ENCODE measurements at places on chromosomes 1 and 21.

DNA sequence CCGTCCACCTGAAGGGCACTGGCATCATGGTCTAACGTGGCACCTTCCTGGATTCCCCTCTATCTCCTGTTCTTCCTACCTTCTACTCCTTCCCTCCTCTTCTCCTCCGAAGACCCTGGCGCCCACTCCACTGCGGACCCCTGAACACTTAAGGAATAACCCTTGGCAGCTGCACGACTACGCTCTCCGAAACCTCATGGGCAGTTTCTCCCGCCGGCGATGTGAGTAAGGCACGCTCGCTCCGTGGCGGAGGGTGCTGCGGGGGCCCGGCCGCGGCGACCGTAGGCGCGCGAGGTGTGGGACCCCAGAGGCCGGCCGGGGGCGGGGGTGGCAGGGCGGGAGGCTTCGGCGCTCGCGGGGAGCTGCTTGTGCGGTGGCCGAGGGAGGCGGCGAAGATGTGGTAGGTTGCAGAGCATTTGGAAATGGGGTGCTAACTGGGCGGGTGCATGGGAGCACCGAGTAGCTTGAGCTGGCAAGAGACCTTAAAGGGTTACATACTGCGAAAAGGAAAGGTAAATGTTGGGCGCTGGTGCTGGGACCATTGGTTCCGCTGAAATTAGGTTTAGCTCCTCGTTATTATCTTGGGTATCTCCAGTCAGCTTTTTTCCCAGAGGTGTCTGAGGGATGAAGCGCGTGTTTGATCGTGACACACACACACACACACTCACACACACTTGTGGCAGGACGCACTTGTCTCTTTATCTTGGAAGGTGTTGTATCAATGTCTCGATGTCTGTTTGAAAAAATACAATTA lies 876 bp downstream of the LRRC7 start:
- DNase-seq, result no peak

DNA sequence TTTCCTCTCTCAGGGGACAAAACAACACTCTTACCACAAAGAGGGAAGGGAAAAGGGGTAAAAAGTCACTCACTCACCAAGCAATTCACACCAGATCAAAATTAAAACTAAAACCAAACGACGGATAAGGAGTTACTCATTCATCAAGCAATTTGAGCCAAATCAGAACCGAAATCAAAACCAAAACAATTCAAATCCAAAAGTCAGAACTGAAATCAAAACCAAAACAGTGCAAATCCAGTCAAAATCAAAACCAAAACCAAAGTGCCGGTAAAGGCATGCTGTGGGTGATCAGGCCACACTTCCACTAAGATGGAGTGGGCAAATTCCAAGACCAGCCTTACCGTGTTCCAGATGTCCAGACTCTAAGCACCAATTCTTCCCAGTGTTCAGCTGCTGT lies 717.9 kb downstream of the AMY1C start:
- peak; percentile 4 for DNase-seq

- no peak for DNase-seq
Measured at GRCh38 chr21:16372586-16372985, 642.8 kb downstream of the USP25 start.

- DNase-seq, result no peak
Measured at GRCh38 chr1:177354247-177354646, 183.5 kb downstream of the BRINP2 start.

DNA sequence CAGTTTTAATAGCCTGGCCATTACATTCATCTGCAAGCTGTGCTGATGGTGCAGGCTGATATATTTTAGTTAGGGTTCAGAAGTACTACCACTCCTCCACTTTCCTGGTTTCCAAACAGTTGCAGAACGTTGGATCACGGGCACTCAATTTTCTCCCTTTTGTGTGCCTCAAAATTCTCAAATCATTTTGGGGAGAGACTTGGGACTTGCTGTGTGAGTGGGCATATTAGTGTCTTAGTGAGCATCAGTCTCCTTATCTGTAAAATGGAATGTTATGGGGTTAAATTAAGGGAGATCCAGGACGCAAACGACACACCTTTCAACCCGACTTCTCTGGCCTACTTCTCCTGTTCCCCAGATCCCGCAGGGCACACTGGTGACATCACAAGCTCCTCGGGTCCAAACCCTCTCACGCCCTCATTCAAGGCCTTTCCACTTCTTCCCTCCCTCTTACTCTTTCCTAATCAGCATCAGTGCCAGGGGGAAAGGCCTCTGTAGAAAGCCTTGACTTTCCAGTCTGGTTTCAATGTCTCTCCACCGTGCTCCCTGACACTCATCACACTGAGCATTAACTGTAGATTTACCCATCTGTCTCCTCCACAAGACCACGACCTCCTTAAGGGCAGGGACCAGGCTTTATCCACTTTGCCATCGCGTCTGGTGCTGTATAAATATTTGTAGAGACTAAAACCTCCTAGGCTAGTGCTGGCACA lies 1.2 kb downstream of the PIGP start:
- DNase-seq, result peak; percentile 6

DNA sequence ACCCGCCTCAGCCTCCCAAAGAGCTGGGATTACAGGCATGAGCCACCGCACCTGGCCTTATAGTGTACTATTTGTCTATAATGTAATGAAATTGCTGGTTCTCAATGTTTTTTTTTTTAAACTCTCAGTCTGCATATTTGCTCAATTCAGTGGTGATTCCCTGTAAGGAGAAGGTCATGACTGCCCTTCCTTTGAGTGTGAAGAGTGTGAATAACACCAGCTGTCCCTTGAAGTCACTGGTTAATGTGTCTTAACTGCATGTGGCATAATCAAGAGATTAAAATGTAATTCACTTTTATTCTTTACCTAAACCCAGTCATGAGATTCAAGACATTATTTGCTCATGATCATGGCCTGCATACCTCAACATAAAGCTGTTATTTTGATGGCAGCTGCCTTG lies 30.5 kb downstream of the MTF2 start:
- DNase-seq, result no peak

DNA sequence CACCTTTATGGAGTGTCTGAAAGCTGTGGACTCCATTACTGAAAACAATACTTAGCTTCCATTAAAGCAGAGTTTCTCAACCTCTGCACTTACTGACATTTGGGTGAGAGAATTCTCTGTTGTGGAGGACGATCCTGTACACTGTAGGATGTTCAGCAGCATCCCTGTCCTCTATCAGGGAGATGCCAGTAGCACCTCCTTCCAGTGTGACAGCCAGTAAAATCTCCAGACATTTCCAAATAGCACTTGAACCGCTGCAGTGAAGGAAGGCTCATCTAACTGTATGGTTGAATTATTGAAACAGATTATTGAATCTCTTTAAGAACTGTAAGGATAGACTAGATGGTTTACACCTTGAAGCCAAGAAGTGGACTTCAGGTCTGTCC lies 3.1 kb downstream of the PRDM2 start:
- no peak for DNase-seq

DNA sequence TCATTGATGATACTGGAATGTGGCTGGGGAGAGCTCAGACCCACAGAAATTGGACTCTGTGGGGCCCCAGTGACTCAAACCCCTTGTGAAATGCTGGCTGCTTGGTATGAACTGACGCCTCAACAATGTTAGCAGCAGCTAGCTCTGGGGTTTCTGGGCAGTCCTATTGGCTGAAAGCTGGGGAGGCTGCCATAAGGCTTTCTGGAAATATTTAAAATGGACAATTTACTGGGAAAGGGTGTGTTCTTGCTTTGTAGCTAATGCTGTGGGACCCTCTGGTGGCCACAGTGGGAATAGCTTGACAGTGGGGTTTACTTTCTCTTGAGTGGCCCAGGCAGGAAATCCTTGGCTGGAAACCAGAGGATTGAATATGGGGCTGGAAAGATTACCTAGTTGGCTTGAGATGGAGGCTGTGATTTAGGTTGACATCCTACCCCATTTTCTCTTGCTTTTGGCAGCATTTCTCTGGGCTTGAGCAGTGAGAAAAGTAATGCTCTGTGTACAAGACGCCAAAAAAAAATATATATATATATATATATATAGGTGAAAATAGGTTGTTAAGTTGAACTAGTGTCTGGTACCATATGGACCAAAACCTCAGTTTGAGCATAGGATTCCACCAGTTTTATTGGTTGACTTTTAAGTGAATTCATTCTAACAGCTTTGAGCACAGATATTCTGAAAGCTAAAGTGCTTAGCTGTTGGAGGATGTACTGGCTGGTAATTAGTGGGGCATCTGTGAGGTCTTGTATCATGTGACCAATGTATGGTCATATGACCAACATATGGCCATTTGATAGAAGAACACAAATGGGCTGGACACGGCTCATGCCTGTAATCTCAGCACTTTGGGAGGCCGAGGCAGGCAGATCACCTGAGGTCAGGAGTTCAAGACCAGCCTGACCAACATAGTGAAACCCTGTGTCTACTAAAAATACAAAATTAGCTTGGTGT lies 8.2 kb upstream of the S100A10 start:
- DNase-seq, result peak; percentile 91

GRCh38 chr1:168084396-168085231 lies 52.1 kb downstream of the GPR161 start:
- DNase-seq, result peak; percentile 55

DNA sequence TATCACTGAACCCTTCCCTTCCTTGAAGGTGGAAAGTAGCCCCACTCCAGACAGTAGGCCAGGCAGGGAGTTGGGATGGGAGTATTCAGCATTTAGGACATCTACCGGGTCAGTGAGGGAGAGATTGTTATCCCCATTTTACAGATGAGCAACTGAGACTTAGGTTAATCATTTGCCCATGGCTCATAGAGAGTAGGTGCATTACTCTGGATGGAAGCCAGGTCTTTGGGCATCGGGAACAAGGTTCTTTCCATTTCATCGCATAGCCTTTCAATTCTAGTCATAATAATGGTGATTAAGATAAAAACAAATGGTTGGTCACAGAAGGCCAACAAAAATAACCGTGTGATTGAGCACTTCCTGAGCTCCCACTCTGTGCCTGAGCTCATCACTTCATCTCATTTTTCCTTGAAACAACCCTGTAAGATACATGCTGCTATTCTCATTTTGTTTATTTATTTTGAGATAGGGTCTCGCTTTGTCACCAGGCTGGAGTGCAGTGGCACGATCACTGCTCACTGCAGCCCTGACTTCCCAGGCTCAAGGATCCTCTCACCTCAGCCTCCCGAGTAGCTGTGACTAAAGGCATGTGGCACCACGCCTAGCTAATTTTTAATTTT lies 64.8 kb downstream of the NAV1 start:
- DNase-seq, result no peak

DNA sequence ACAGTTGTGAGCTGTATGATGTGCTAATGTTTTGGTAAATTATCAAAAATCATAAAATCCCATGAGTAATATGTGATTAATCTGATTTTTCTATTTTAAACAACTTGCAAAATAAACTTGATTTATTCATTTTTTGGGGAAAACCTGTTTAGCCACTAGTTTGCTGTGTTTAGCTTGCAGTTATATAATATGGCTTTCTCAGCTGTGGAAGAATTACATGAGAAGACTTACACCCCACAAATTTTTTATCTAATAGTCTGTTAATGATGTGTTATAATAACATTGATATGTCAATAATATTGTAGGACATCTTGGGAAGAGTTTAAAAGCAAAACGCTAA lies 2.4 kb upstream of the ERRFI1 start:
- no peak for DNase-seq

- DNase-seq, result peak; percentile 91
Measured at GRCh38 chr21:39387461-39388037, 38.7 kb upstream of the HMGN1 start.

DNA sequence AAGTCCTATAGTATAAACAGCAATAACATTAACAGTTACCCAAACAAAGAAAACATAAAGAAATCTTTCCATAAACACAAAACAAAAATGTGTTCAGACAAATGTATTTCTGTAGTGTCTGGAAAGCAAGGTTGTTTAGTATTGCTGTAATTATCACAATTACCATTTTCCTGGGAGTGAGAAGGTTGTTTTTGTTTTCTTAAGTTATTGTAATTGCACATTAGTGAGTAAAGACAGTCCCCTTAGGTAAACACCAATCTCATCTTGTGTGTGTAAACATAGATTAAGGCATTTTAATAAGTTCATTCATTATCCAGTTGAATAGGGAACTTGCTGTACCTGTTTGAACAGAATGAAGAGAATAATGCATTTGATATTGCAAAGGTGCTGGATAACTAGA lies 356.9 kb upstream of the ADGRL4 start:
- DNase-seq, result no peak

- DNase-seq, result no peak
Measured at GRCh38 chr1:57362480-57362879, 61.4 kb downstream of the DAB1 start.

GRCh38 chr1:29667951-29668350 lies 431.6 kb downstream of the PTPRU start:
- DNase-seq, result no peak

DNA sequence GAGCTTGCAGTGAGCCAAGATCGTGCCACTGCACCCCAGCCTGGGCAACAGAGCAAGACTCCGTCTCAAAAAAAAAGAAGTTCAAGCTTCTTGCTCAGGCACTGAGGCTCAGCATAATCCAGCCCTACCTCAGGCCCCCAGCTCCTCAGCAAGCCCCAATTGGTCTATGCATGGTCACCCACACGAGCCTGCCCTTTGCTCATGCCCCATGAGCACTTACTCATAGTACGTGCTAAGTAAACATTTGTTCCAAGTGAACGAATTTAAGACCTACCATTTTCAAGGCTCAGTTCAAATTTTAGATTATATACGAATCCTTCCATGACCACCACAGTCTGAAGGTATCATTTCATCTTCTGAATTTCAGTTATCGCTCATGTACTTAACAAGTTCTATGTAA lies 4.3 kb downstream of the PDZK1 start:
- DNase-seq, result no peak

- DNase-seq, result no peak
Measured at GRCh38 chr1:85116856-85117255, 68.6 kb upstream of the MCOLN3 start.

DNA sequence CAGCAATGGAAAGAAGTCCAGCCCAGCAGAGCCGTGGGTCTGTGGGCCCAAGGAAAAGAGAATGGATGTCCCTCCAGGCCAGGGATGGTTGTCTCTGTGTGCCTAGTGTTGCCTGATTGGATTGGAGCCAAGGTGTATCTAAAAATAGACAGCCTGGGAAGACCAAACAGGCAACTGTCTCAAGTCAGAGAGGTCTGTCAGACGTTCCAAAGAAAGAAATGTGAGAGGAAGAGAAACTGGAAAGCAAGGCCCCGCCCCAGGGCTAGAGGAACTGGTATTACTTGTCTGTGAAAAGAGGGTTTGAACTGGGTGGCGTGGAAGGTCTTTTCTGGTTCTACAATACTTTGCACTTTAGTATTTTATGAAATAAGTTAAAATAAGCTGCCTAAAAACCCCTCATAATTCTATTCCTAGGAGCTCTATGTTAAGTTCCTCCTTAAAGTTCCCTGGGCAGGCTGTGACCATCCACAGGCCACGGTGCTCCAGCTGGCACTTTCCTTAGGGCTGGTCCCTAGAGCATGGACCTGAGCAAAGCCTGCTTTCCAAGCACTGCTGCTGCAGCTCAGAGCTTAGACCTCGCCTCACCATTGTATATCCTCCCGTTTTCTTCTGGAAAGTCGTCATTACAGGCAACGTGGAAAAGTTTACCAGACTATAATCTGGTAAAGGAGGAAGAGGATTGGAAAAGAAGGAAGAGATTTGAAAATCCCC lies 151.6 kb downstream of the DISC1 start:
- DNase-seq, result peak; percentile 78

Data from Calu3 (cell line).